NB4 (cell line): ENCODE measurements at places on chromosomes 5 and 9.
A peak's percentile ranks its signal among the peaks of the same experiment; 100 is the strongest.

- no peak for DNase-seq
These were observed 7.2 kb upstream of the LCN2 start for GRCh38 chr9:128142061-128142460.

GRCh38 chr9:68795411-68795810 lies 90.4 kb downstream of the PIP5K1B start:
- no peak for DNase-seq

- DNase-seq, result no peak
These were observed 140.6 kb downstream of the SEMA5A start for GRCh38 chr5:9405196-9405754.

DNA sequence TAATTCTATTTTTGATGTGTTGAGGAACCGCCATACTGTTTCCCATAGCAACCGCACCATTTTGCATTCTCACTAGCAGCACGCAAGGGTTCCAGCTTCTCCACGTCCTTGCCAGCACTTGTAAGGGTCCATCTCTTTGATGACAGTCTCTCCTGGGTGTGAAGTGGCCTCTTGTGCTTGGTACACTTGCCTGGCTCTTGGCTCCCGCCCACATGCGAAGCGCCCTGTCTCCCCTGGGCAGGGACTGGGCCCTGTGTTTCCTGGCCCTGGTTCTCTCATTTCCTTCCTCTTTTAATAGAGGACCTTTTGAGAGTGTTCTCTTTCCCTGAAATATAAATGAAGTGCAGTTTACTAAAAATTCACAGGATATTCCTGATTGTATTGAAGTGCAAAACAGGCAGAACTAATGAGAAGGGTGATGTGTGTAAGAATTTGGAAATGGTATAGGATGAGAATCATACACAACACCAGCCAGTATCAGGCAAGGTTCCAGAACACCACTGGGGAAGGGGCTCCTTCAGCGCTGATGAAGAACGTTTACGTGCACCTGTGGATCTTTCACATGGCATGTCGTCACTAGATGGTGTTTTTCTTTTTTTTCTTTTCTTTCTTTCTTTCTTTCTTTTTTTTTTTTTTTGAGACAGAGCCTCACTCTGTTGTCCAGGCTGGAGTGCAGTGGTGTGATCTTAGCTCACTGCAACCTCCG lies 73.0 kb downstream of the EHMT1 start:
- DNase-seq, result peak; percentile 74

- no peak for DNase-seq
These were observed 77.4 kb downstream of the PTPDC1 start for GRCh38 chr9:94161673-94162072.

DNA sequence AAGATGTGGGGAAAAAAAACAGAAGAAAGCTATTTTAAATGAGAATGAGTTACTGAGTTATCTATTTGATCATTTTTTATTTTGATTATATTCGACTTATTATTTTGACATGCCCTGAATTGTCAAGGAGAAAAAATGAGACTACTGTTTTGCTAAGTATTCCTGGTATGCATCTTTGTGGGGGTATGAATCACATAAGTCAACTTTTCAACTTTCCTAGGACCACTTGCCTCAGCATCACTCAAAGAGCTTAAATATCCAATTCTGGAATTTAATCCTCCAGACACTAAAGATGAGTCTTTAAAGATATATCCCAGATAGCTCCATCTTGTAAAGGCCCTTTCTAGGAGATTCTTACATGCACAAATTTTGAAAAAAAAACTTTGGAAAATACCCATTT lies 17.4 kb upstream of the SPDL1 start:
- no peak for DNase-seq

- no peak for DNase-seq
These were observed 5.1 kb upstream of the EGR1 start for GRCh38 chr5:138460032-138460693.

DNA sequence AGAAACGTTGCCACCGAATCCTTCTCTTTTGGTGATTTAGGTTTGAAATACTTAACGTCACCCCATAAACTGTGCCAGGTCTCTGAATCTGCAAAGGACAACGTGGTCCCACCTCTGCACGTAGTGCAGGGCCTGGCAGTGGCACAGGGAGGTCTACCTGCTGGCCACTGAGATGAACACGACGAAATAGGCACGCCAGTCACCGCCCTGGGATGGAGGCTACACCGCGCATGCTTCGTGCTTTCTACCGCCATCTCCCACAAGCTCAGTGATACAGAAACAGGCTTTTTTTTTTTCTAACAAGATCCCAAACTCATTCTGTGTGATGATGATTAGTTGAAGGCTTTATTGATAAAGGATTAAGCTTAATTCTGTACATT lies 140.0 kb upstream of the RAPGEF1 start:
- DNase-seq, result no peak

GRCh38 chr9:90964101-90965020 lies 162.7 kb downstream of the SYK start:
- DNase-seq, result peak; percentile 58

- DNase-seq, result no peak
These were observed 91.9 kb downstream of the FEM1C start for GRCh38 chr5:115452536-115453235.

- DNase-seq, result no peak
These were observed 41.0 kb upstream of the SLC28A3 start for GRCh38 chr9:84381508-84381907.

- DNase-seq, result no peak
These were observed 305.2 kb downstream of the KIAA0825 start for GRCh38 chr5:94313188-94313587.

GRCh38 chr5:114648940-114649339 lies 287.1 kb downstream of the KCNN2 start:
- no peak for DNase-seq

DNA sequence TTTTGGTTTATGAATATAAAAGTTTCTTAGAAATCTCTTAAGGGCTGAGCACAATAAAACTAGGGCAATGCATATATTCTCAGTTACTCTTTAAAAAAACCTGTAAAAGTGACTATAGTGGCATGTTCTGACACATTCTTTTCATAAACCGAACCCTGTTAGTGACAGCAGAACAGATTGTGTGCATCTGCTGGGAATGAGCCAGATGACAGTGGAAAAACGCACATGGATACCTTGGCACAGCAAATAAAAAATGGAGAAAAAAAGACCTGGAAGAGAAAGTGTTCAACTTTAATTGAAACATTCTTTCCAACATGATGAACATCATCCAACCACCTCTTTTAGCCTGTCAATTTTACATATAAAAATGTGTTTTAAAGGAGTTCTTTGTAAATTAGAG lies 12.7 kb downstream of the MEF2C start:
- no peak for DNase-seq

DNA sequence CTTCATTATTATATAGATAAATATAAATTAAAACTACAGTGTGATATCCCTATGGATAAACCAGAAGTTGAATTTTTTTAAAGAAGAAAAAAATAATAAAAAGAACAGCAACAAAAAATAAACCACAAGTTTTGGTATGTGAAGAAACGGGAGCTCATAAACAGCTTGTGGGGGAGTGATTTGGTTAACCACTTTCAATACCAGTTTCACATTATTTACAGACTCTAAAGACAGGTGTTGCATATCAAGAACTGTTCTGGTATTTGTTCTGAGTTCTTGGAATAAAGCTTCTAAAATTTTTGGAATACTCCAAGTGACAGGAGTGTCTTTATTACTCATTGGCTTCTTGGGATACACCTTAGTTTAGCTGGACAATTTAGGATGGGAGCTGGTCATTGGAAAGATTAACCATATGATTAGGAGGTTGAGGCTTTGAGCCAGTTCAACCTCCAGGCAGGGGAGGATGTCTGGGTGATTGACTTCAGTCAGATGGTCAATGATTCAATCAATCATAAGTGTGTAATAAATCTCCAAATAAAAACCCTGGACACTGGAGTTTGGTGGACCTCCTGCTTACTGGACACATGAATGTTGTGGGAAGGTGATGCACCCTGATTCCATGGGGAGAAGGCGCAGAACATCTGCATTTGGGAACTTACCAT lies 2223.1 kb upstream of the C9orf72 start:
- DNase-seq, result no peak

GRCh38 chr9:71515626-71516025 lies 252.7 kb downstream of the CEMIP2 start:
- no peak for DNase-seq

GRCh38 chr9:72947984-72948465 lies 4.8 kb downstream of the ALDH1A1 start:
- no peak for DNase-seq

DNA sequence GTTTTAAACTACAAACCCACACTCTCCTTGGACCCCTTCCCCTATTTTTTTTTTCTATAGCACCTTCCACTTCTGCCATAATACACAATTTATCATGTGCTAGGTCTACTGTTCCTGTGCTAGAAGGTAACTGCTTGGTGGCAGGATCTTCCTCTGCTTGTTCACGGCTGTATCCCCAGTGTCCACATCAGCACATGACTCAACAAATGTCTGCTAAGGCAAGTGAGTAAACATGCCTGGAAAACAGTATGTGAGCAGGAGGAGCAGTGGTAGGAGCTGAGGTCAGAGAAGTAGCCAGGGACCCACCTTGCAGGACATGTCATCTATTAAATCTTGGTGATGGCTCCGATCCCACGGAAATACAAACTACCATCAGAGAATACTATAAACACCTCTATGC lies 79.4 kb downstream of the AUH start:
- DNase-seq, result no peak

DNA sequence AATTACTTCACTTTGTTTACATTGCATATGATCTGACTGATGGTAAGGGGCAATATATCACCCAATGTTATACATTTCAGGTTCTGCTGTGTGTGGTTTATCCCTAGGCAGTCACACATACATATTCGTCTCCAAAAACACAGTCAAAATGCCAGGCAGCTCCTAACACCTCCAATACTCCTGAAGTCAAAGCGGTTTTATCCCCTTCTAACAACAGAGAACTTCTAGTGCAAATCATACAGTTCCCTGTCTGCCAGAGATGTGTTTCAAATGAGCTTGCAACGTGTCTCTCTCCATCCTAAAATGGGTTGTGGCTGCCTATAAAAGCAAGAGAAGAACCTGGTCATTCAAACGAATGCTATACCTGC lies 328.9 kb downstream of the ELAVL2 start:
- DNase-seq, result no peak
